MV-4-11 (cell line): ENCODE measurements at places on chromosomes 5 and 9.

- no peak for DNase-seq
Observed at GRCh38 chr5:111854186-111854585, 97.2 kb upstream of the NREP start.

DNA sequence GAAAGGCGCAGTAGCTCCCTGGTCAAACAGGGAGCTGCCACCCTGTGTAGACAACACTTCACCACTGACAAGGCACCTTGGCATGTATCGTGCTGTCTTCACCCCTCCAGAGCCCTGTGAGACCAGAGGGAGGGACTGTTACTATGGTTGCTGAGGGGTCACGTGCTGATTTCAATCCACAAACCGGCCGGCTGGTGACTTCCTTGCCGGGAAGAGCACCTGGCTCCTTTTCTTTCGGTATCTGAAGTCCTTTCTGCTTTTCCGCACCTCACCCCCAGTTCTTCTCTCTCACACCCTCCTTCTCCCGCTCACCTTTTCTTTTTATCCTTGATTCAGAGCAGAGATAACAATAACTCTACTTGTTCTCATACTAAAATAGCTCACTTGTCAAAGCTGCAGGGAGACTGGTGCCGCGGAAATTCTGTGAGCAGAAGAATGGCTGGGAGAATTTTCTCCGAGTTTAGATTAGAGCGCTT is 327.2 kb downstream of the ZSWIM6 start:
- DNase-seq, result no peak

DNA sequence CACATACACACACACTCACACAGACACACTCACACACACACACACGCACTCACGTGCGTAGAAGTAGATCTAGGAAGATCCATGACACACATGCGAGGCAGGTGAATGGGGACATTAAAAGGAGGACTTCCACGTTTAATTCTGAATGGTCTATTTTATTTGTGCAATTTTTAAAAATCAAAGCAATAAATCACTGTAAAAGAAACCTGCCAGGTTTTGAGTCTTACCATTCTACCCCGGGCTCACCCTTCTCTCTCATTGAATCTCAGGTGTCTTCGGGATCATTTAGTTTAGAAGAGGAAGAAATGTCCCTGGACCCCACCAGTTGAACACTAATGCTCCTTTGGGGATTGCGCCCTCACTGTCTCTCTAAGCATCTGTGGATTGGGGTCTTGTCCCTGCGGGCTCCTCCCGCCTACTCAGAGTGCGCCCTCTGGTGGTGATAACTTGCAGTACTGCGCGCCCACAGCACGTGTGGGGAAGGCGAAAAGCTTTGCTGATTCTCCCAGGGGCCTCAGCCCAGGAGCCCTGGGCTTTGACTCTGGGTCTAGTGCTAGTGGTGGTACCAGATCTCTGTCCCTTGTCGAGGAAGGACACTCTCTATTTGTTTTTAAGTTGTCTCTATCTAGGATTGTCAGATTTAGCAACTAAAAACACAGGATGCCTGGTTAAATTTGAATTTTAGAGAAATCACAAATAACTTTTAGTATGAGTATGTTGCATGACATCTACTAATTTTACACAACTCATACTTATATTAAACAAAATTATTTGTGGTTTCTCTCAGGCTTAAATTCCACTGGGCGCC is 34.8 kb downstream of the BOD1 start:
- no peak for DNase-seq

DNA sequence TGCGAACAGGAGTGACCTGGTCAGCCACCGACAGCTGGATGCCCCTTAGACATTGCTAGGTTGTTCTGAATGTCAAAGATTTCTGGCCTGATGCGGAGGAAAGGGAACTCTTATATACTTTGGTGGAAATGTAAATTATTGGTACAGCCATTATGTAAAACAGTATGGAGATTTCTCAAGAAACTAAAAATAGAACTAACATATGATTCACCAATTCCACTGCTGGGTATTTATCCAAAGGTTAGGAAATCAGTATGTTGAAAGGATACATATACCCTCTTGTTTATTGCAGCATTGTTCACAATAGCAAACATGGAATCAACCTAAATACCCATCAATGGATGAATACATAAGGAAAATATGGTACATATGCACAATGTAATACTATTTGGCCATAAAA is 31.8 kb downstream of the DMRT3 start:
- DNase-seq, result peak; percentile 62

- DNase-seq, result no peak
Observed at GRCh38 chr9:108842610-108843295, 13.0 kb downstream of the ACTL7B start.

- DNase-seq, result no peak
Observed at GRCh38 chr5:57592236-57592635, 109.6 kb upstream of the ACTBL2 start.

DNA sequence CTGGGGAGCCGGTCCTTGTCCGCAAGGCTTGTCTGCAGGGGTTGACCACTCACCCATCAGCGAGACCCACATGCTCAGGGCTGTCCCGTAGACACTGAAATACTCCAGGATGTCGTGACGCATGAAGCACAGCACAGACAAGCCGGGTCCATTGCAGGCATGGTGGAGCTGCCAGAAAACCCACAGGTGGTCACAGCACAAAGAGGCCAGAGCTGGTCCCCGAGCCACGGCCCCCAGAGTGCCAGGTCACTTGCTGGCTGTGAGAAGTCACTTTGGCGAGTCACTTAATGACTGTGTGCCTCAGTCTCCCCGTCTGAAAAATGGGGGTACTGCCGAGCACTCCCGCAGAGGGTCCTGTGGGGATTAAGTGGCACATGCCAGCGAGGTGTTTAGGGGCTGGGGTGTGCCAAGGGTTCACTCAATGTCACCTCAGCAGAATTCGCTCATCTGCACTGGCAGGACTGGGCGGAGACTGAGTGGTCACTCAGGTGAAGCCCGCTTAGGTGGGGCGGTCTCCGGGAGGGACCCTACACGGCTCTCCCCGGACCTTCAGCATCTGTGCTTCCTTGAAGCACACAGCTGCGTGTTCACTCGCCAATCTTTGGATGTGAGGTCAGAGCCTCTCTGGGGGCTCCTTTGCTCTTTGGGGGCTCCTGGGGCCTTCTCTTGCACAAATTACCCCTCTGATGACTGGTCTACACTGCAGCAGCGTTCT is 4.5 kb downstream of the MYMK start:
- DNase-seq, result no peak

- peak; percentile 96 for DNase-seq
Observed at GRCh38 chr9:134929193-134930158, 11.8 kb upstream of the FCN1 start.

GRCh38 chr5:61000887-61001286 is 55.9 kb downstream of the NDUFAF2 start:
- DNase-seq, result no peak

GRCh38 chr5:153485641-153486040 is 4.8 kb upstream of the GRIA1 start:
- no peak for DNase-seq

DNA sequence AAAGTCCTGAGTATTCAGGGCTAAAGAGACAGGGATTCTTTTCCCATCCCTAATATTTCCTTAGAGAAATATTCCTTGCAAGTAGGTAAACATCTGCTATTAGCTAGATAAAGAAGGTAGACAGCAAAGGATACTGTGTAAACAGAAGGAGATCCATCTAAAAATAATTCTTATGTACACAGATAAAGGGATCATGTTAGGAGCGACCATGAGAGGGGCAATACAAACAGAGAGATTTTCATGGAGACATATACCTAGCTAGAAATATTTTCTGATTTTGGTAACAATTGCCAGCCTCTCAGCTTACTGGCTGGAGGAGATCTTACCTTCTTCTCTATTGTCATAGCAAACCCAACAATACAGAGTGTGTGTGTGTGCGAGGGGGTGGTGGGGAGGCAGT is 184.6 kb upstream of the DMAC1 start:
- DNase-seq, result no peak

DNA sequence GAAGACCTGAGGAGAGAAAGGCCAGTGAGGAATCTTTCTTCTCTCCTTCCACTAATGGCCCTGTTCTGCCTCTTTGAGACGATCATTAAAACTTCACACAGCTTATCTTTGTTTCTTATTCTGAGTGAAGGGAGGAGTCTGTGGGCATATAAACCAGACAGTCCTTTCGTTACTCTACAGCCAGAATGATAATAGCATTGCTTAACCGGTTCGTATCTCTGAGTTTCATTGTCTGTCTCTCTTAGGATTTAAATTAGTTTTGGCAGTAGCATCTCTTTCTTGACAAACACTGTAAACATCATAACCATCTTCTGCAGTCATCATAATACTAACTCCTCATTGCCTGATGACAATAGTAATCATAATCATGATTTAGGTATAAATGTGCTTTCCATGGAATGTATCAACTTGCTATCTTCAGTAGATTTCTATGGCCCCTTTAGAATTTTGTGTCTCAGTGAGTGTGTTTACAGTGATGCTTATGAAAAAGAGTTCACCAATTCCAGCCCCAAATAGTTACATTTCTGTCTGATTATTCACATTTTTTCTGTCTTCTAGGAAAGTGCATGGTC is 618.8 kb upstream of the KLF4 start:
- no peak for DNase-seq

DNA sequence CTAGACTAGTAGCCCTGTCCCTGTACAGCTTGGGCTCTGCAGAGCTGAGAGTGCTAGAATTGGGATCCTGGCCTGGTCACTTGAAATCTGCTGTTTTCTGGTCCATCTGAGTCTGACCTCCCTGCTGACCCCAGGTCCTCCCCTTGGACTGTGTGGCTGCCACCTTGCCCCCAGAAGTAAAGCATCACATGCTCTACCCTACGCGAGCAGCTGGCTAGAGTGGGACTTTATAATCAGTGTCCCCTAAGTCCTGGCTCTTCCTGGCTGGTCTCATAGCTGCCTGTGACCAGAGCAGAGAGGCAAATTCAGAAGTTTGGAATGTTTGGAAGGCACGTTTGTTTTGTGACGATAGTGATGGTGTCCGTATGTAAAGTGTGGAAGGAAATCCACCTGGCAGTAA is 81.0 kb downstream of the ARHGEF28 start:
- DNase-seq, result no peak
